ENCODE measurements at places on chromosomes 7 and 10.

GRCh38 chr7:80210400-80210799 lies 75.8 kb downstream of the GNAI1 start:
- DNase-seq: no peak

DNA sequence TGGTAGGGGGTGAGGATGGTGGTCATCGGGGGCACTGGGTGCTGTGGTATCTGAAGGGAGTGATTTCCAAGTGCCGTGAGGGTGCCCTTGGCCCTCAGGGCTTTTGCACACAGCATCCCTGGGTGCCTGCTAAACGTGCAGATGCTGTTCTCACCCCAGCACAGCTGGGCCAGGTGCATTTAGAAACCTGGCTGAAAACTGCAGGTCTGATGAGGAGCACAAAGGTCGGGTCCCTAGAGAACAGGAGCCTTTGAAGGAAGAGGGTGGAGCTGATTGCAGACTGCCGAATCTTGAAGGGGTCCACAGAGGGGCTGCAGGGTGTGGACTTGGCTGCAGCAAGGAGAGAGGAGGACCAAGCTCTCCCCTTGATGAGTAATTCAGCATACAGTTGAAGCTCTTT lies 32.0 kb downstream of the ZMIZ1 start:
- no peak for DNase-seq

GRCh38 chr10:127431525-127431924 lies 117.6 kb upstream of the NPS start:
- DNase-seq: no peak

- DNase-seq: peak; percentile 36
Observed at GRCh38 chr7:129824291-129825208, 128.2 kb downstream of the UBE2H start.

GRCh38 chr7:82081644-82082224 lies 311.9 kb upstream of the HGF start:
- DNase-seq: no peak

- peak; percentile 84 for DNase-seq
Observed at GRCh38 chr7:32588657-32589056, 93.4 kb downstream of the AVL9 start.

DNA sequence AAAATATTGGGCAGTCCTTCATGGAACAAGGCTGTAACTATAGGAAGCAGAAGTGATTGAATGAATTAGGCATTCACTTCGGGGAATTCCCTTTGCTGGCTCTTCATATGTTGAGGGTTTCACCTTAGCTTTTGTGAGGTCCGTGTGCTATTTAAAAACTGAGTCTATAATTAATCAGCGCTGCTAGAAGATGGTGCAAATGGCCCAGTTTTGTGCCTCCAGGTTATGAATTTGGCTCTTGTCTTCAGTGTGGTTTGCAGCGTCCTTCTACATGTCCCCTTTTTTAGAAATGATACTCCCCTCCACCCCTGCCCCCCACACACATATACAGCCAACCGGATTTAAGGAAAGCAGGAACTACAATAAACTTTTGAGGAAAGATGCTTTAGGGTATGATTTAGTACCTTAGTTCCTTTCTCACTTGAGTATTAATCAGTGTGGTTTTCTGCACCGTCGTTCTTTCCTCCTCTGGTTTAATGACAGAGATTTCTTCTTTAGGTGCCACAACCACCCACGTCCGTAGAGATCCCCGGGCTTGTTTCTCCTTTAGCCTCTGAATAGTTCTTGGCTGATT lies 110.6 kb upstream of the SAMD8 start:
- no peak for DNase-seq

DNA sequence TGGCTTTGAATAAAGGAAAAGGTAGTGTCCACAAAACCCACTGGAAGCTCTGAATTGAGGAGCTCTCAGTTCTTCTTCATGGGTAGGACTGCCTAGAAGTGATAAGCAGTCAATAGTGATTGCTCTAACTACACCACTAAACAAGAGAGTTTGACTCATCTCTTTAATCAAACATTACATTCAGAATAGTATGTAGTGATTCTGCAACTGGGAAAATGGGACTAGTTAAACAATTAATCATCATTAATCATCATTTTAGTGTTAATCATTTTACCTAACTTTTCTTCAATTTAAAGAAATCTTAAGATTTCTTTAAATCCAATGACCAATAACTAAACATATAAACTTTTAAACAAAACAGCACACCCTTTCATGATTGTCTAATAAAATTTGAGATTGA lies 484.0 kb upstream of the FZD8 start:
- DNase-seq: no peak

DNA sequence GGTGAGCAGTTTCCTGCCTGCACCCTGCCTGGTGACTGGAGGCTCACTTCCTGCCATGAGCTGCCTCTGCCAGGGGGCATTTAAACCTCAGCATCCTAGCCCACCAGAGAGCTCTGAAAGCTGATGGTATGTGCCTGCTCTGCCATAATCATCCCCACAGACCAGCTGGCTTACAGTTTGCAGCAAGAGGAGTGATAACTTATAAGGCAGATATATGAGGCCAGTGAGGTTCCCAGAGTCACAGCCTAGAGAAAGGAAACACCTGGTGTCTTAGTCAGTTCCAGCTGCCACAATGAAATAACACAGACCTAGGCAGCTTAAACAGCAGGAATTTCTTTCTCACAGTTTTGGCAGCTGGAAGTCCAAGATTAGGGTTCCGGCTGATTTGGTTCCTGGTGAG lies 232.0 kb downstream of the PAXIP1 start:
- no peak for DNase-seq

GRCh38 chr10:24920907-24921881 lies 31.2 kb downstream of the PRTFDC1 start:
- DNase-seq: peak; percentile 92

- no peak for DNase-seq
Observed at GRCh38 chr7:129650056-129650758, 38.7 kb downstream of the NRF1 start.

GRCh38 chr7:84393786-84394185 lies 199.2 kb upstream of the SEMA3A start:
- DNase-seq: no peak

- no peak for DNase-seq
Observed at GRCh38 chr7:82067628-82068264, 297.9 kb upstream of the HGF start.

GRCh38 chr7:25595996-25596395 lies 367.7 kb upstream of the NPVF start:
- DNase-seq: no peak

DNA sequence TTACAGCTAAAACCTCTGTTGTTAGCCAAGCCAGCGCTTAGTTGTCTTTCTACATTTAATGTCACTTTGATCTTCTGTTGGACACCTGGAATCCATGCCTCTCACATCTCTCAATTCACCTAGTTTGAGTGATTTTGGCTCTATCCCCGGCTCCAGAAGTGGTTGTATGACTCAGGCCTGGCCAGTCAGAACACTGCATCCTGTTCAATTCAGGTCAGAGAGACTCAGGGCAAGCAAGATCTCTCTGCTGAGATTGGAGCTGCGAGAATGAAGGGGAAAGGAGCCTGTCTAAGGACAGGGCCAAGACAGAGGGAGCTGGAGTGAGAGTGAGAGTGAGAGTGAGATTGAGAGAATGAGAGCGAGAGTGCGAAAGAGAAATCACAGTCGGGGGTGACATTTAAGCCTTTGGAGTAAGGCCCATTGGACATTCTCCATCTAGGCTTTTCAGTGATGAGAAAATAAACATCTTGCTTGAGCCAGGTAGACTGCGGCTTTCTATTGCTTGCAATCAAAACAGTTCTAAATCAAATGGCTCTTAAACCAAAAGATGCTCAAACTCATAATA lies 83.3 kb upstream of the DYNC1I1 start:
- no peak for DNase-seq

- DNase-seq: peak; percentile 93
Observed at GRCh38 chr10:76285012-76285411, 853.6 kb downstream of the LRMDA start.

DNA sequence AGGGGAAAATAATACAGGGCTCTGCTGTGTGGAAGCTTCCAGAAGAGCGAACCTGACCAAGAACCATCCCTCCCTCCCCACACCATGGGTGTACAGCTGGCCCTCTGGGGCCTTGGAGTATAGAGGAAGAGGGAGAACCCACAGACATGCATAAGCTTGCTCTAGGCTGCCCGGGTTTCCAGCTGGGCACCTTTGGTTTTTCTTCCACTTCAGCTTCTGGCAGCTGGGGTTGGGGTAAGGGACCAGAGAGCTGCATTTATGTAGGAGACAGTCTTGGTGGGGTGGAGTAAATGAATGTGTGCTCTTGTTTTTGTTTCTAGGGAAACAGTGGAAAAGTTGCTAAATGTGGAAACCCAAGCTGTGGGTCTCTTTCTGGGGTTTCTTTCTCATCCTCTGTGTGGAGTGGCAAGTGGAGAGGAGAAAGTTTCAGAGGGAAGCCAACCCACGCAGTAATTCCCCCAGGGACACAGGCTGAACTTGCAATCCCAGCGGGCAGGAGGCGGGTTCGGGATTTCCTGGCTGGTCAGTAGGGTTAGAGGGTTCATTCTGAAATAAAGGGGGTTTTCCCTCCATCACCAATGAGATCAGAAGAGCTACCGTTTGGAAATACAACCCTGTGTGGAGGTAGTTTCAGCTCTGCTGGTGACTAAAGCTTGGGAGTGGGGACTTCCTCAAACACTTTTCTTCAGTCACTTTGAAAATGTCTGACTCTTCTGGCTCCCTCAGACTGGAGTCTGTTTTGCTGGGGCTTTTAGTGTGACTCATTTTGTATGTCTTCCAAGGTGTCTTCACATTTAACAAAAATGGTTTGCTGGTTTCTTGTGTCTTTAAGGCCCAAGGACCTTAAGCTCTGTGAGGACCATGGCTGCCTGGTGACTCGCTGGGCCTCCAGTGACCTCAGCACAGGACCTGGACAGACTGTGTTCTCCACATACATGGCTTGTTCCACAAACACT lies 22.2 kb upstream of the SRGN start:
- DNase-seq: peak; percentile 51

- DNase-seq: peak; percentile 19
Observed at GRCh38 chr10:62972103-62972502, 155.9 kb upstream of the EGR2 start.

GRCh38 chr10:104036518-104037260 lies 49.0 kb downstream of the COL17A1 start:
- no peak for DNase-seq

DNA sequence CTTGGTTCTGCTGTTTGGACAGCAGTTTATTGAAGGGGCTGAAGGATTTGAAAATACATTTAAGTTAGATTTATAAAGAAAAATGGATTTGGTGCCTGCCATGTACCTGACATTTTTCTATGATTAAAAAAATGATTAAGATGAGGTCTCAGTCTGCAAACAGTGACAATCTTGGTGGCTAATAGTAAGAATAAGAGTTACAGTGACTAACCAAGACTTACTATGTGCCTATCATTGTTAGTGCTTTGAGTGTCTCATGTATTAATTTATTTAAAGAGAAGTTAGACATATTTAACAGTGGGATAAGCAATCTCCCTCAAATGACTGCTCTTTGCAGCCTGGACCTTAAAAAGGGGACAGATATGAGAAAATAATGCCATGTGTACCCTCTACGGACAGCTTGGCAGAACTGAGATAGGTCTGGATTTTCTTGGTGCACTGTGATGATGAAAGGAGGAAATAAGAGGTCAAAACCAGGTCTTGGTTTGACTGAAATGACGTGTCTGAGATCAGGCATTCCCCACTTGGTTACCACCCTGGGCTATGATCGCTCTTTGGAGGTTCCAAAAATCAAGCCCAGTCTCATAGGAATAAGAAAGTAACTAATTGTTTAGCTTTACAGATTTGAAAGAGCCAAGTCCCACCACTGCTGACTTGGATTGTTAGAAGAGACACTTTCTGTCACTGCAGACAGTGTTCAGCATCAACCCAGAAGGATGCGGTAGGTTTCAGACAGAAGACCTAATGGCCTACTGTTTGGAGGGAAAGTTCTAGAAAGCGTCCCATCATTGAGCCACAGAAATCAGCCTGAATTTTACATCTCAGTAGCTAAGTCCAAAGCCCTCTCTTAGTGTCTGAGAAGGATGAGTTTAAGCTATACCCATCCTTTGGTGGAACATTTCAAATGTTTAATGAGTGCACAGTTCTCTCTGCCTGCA lies 2.1 kb downstream of the CASP7 start:
- DNase-seq: no peak

DNA sequence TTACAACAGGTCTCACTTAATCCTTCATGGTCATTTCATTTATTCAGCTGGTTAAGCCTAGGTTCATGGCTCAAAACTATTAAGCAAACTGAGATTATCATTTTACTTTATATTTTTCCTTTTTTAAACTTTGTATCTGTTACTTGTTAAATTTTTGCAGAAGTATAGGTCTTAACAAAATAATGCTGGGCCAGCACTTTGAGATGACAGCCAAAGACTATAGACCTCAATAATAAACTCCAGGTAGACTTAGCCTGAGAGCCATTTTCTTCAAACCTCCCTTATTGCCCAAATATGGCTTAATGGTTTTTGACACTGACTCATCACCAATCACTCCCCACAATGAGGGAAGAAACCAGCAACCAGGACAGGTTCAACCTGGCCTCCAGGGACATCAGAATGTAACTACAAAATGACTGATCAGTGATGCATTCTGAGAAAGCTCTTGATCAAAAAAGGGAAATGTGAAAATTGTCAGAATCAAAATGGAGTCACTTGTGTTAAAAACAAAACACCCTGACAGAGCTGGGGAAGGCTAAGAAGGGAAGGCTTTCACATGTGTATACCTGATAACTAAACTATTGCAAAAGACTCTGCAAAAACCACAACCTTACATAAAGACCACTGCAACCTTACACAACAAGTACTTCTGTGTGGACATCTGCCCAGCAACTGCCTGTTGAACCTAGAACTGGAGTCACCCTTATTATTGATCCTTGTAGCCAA lies 2.1 kb upstream of the CCDC126 start:
- no peak for DNase-seq

GRCh38 chr7:74092321-74092963 lies 8.8 kb downstream of the LIMK1 start:
- no peak for DNase-seq

DNA sequence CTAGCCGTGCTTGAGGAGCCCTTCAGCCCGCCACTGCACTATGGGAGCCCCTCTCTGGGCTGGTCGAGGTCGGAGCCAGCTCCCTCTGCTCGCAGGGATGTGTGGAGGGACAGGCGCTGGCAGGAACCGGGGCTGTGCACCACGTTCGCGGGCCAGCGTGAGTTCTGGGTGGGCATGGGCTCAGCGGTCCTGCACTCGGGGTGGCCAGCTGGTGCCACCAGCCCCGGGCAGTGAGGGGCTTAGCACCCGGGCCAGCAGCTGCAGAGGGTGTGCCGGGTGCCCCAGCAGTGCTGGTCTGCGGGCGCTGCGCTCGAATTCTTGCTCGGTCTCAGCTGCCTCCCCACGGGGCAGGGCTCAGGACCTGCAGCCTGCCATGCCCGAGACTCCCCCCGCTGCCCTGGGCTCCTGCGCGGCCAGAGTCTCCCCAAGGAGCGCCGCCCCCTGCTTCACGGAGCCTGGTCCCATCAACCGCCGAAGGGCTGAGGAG lies 90.8 kb upstream of the NRG3 start:
- no peak for DNase-seq

GRCh38 chr7:361680-362401 lies 71.9 kb downstream of the FOXL3 start:
- peak; percentile 6 for DNase-seq

GRCh38 chr10:11397077-11397965 lies 214.1 kb downstream of the USP6NL start:
- DNase-seq: no peak

Measured in fibroblast of skin of back (primary cell).